Coronary artery (tissue), 2 donors: ENCODE measurements at places on chromosomes 16 and 17.

- DNase-seq: no peak
Observed at GRCh38 chr17:81398832-81399411, 3.7 kb downstream of the BAHCC1 start.

DNA sequence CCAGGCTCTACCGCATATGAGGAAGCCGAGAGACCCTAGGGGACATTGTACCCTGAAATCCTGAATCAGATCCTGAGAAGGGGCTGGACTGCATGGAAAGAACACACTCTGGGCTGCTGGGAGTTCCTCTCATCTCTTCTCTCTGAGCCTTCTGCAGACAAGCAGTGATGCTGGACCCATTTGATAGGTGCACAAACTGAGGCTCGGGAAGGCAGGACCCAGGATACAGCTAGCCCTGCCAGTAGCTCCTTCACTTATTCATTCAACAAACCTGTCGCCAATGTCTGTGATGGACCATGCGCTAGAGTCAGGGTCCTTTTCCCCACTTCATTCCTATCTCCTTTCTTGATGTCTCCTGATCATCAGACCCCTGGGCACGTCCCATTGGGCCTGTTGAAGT, 1.9 kb downstream of the SBK1 start:
- no peak for DNase-seq

- no peak for DNase-seq
Observed at GRCh38 chr16:13780406-13781168, 139.4 kb upstream of the ERCC4 start.

- DNase-seq: no peak
Observed at GRCh38 chr16:87966685-87967185, 15.5 kb downstream of the BANP start.

- no peak for DNase-seq
Observed at GRCh38 chr17:69732272-69732918, 317.9 kb downstream of the MAP2K6 start.

GRCh38 chr16:79369796-79370195, 230.7 kb downstream of the MAF start:
- DNase-seq: peak; percentile 12

GRCh38 chr17:13503526-13503925, 98.2 kb downstream of the HS3ST3A1 start:
- DNase-seq: no peak

DNA sequence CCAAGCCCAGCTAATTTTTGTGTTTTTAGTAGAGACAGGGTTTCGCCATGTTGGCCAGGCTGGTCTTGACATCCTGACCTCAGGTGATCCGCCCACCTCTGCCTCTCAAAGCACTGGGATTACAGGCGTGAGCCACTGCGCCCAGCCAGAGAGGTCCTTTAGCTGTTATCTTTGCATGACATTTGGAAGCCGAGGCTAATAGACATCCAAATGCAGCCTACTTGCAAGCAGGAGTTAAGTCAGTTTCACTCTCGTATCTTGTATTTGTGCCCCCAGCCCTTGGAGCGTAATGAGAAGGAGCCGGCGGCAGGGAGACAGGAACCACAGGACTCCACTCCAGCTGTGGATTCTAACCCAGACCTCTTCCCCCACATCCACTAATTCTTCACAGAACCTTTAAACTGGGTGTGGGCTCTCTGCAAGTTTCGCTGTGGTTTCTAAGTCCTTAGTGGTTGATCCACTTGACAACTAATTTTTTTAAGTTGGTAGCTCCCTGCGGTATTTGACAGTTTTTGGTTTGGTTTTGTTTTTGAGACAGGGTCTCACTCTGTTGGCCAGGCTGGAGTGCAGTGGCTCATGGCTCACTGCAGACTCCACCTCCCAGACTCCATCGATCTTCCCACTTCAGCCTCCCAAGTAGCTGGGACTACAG, 3.1 kb upstream of the CYTH1 start:
- DNase-seq: no peak

DNA sequence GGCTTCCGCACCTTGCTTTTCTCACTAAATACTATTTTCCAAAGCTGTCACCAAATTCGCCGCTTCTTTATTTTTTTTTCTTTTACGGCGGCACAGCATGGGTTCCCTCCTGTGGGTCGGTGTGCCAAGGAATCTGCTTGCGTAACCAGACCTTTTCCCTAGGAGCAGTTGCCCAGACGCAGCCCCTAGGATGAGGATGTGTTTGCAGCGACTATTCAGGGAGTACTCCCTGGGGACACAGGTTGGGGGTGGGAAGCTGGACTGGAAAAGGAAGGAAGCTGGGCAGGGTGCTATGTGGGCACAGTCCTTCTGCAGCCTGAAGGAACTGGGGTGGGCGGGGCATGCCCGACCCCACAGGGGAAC, 49.0 kb upstream of the ZCCHC14 start:
- DNase-seq: peak; percentile 86

- no peak for DNase-seq
Observed at GRCh38 chr16:87551487-87551886, 50.8 kb upstream of the JPH3 start.

GRCh38 chr17:67994817-67995569, 1.3 kb downstream of the C17orf58 start:
- no peak for DNase-seq

DNA sequence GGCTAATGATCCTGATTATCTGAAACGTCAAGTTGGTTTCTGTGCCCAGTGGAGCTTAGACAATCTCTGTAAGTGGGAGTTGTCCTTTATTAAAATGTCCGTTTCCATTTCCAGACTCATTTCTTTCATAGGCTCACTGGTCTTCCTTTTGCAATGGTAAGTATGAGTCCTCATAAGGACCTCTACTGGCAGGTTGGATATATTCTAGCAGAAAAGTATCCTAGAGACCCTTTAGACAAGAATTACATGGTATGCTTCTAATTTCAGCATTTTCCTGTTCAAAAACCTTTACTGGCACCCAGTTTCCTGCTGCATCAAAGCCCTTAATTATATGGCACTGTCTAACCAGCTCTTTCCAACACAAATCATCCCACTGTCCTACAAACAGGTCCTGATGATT, 28.1 kb upstream of the ARL2BP start:
- no peak for DNase-seq

- DNase-seq: no peak
Observed at GRCh38 chr17:6686026-6686425, 27.1 kb downstream of the SLC13A5 start.

- DNase-seq: no peak
Observed at GRCh38 chr17:42475835-42476234, 17.2 kb downstream of the ATP6V0A1 start.

- no peak for DNase-seq
Observed at GRCh38 chr17:76844846-76845245, 23.4 kb upstream of the MGAT5B start.

GRCh38 chr16:56643080-56643778, 4.8 kb downstream of the MT1A start:
- peak; percentile 90 for DNase-seq

DNA sequence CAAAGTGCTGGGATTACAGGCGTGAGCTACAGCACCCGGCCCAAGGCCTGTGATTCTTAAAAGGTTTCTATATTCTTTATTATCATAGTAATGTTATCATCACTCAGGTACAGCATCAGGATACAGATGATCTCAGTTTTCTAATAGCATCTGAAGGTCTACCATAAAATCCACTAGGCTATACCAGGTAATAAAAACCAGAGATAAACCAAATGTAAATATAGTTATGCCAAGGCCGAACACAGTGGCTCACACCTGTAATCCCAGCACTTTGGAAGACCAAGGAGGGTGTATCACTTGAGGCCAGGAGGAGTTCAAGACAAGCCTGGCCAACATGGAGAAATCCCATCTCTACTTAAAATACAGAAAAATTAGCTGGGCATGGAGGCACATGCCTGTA, 53.8 kb downstream of the SYNRG start:
- DNase-seq: no peak

DNA sequence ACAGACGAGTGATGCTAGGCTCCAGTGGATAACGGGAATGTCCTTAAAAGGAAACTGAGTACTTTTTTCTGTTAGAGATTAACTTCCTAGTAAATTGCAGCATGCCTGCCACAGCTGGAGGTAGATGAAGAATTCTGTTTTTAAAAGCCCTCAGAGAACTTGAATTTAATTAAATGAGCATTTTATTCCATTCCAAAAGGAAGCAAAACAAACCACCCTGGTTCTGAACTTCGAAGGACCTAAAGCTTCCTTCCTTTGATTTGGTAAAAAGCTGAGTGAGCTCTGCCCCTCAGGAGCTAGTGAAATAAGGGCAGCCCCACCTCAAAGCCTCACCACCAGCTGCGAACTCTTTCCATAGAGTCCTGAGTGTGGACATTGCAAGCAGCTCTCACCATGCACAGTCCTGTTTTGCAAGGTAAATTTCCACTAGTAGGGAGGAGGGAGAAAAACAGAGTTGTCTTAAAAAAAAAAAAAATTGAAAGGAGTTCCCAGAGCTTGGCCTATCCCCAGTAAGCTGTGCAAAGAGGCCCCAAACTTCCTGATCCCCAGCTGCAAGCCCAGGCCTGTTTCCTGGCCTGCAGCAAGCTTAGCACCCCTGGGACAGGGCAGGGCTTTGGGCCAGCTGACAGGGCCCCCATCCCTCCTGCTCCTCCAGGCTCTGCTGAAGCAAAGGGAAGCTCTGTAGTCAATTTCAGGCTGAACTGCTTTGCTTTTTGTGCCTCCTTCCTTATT, 11.2 kb downstream of the CHD9NB start:
- DNase-seq: no peak

- DNase-seq: no peak
Observed at GRCh38 chr16:85926370-85926769, 27.4 kb downstream of the IRF8 start.

DNA sequence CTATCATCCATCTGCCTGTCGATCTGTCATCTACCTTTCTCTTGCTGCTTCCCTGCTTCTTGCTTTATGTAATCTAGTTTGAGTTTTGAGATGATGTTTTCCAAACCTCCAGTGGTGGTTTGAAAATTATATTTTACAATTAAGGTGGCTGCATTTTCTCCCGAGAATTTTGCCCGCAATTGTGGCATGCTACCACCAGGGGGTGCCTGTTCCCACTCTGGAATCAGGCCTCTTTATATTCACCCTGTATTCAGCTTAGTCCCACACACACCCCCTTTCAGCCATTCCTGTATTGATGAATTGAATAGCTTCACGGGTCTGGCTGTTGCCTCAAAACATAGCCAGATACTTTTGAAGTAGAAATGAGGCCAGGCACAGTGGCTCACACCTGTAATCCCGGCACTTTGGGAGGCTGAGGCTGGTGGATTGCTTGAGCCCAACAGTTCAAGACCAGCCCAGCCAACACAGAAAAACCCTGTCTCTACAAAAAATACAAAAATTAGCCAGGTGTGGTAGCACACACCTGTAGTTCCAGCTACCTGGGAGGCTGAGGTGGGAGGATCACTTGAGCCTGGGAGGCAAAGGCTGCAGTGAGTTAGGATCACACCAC, 3.2 kb downstream of the PRSS22 start:
- DNase-seq: no peak

DNA sequence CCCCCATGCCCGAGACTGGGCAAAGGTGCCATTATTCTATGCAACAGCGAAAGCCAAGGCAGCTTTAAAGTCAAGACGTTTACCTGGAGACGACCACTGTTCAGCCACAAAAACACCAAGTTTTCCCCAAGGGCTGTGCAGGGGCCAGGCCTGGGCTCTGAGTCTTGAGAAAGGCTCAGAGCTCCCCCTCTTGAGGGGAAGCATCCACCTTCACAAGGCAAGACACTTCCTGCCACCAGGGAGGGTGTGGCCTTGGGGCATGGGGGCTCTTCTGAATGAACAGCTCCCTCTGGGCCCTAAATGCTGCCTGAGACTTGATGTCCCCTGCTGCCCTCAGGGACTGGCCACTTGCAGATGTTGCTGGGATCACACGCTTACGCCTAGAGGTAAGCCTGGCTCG, 26.5 kb downstream of the PDIA2 start:
- no peak for DNase-seq

DNA sequence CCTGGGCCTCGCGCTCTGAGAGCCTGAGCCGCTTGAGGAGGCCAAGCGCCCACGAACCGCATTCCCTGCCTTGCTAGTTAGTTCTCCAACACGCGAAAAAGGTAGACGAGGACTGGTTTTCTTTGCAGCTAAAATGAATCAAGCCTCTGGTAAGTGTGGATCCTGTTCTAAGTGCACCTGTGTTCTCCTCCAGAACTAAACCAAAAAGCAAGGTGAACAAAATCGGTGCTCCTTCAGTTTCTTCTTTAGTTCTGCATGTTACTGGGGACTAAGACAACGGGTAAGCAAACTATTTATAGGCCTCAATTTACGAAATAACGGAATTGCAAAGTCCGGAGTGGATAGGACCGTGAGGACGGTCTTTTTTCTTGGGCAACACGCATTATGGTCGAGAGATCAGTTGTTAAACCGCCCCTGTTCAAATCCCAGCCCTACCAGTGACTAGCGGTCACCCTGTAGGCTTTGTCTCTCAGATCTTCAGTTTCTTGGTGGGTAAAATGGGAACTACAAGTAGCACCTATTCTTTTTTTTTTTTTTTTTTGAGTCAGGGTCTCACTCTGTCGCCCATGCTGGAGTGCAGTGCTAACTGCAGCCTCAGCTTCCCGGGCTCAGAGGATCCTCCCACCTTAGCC, 993 bp upstream of the ANKRD11 start:
- DNase-seq: no peak

- no peak for DNase-seq
Observed at GRCh38 chr16:2386990-2387389, 42.3 kb upstream of the CCNF start.

- DNase-seq: no peak
Observed at GRCh38 chr16:81894592-81894991, 115.5 kb downstream of the PLCG2 start.

GRCh38 chr17:50583641-50584040, 23.1 kb downstream of the CACNA1G start:
- DNase-seq: no peak

DNA sequence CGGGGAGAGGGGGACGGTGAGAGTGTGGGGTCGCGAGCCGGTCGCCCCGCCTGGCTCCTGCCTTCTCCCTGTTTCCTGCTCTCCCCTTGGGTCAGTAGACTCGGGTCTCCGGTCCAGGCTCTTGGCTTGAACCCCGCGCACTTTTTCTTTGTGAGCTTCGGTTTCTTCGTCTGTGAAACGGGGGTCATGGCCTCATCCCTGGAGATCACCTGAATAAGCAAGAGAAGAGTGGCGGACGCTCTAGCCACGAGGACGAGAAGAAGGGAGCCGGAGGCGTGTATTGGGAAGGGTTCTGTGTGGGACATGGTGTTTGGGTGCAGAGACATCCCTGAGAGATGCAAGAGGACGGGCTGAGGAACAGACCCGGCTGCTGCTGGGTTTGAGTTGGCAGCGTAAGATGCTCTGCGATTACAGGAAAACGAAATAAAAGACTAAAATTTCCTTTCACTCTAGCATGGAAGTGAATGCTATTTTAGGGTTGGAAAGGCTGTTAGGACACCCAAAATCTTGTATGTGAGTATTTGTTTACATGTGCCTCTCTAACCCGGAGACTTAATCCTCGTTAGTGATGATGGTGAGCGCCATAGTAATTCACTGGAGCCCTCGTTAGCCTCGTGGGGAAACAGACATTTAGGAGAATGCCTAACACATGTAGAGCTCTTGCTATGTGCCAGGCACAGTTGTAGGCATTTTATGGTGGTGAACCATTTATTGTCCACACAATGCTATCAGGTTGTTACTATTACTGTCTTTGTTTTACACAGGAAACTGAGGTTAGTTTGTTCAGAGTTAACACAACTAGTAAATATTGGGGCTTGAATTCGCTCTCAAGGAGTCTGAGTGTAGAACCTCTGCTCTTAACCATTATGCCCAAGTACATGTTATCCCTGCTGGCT, 646 bp downstream of the KIF22 start:
- DNase-seq: no peak

GRCh38 chr17:42050393-42051012, at the start of gene C17orf113:
Gene C17orf113 (minus strand): TSS chr17:42050601. CDS start chr17:42043376, 7,225 bp downstream.
- no peak for DNase-seq
